Activated CD8-positive, alpha-beta T cell treated with anti-CD3 and anti-CD28 coated beads for 36 hours (primary cell): ENCODE measurements at places on chromosomes 4 and X. TPM values are rescaled to one million over a fixed set of nuclear protein-coding genes. Genes with fewer than 3 reads are reported as not detected.
A peak's percentile ranks its signal among the peaks of the same experiment; 100 is the strongest.

The STAG2 gene
- 98.4 TPM for total RNA-seq

GRCh38 chr4:146633471-146633800 lies 5.3 kb upstream of the POU4F2 start:
- no peaks in the 10 kb centered on the region for H3K36me3 ChIP-seq
- no peak overlapping the region for H3K27ac ChIP-seq
- peaks cover 73% of the 10 kb centered on the region for H3K27me3 ChIP-seq
- DNase-seq = no peak
- H3K4me3 ChIP-seq = no peak overlapping the region

- H3K4me3 ChIP-seq = no peak overlapping the region
- no peaks in the 10 kb centered on the region for H3K4me1 ChIP-seq
- no peaks in the 10 kb centered on the region for H3K36me3 ChIP-seq
- DNase-seq = no peak
- H3K27ac ChIP-seq = no peak overlapping the region
- no peaks in the 10 kb centered on the region for H3K27me3 ChIP-seq
Observed at GRCh38 chrX:139058831-139059495, 347.4 kb upstream of the FGF13 start.

DNA sequence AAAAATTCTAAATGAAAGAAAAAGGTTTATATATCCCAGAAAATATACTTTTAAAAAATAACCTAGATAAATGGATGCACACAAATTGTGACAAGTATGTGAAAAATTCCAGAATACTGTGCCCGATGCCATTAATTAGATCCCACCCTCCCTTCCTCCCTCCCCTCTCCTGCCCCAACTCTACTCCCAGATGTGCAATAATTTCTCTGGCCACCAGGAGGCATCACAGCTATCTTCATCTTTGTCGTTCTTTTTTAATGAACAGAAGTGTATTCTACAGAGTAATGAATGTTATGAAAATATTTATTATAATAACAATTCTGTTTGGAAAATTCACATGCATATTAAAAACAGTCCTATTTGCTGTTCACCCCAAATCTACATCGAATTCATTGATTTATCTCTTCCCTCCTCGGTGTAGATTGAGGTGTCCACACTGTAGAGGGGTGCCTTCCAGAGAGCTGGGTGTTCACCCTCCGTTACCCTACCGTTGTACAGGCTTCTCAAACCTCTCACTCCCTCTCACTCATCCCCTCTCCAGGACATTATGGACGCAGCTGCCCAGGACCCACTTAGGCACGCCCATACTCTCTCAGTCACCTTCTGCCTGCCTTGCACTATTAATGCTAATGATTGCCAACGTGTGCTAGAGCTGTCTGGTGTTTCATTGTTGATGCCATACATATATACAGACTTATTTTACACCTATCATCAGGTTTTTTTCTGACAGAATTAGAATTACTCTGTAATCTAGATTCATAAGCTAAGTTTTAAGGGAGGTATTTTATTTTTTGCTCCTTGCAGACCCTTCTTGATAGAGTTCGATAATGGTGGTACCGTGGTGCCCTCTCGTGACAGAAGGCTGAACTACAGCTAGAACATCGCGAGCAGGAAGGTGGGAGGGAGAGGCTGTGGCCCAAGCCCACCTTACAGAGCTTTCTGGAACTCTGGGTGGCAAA lies 14.1 kb downstream of the RAB40AL start:
- H3K27ac ChIP-seq = no peak overlapping the region
- DNase-seq = peak; percentile 72
- no peaks in the 10 kb centered on the region for H3K36me3 ChIP-seq

DNA sequence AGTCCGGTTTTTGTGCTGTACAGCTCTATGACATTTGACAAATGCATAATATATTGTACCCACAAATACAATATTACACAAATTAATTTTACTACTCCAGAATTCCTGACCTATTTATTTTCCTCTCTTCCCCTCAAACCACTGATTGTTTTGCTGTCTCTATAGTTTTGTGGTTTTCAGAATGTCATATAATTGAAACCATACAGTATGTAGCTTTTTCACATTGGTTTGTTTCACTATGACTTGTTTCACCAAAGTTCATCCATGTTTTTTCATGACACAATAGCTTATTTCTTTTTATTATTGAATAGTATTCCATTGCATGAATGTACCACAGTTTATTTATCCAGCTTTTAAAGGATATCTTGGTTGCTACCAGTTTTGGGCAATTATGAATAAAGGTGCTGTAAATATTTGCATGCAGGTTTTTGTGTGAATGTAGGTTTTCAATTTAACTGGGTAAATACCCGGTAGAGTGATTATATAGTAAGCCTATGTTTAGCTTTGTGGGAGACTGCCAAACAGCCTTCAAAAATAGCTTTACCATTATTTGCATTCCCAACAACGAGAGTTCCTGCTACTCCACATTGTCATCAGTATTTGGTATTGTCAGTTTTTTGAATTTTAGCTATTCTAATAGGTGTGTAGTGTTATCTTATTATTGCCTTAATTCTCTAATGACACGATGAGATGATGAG lies 25.9 kb downstream of the RNF175 start:
- peaks cover 10% of the 10 kb centered on the region for H3K4me1 ChIP-seq
- DNase-seq = no peak
- H3K27me3 ChIP-seq = peaks cover 7% of the 10 kb centered on the region
- no peak overlapping the region for H3K4me3 ChIP-seq
- no peaks in the 10 kb centered on the region for H3K36me3 ChIP-seq
- H3K27ac ChIP-seq = no peak overlapping the region

GRCh38 chrX:107716816-107717700 lies 58.5 kb downstream of the TSC22D3 start:
- peak overlapping the region; percentile 89 for H3K4me3 ChIP-seq
- H3K27ac ChIP-seq = peak overlapping the region; percentile 85
- no peaks in the 10 kb centered on the region for H3K27me3 ChIP-seq
- H3K36me3 ChIP-seq = peaks cover 19% of the 10 kb centered on the region

DNA sequence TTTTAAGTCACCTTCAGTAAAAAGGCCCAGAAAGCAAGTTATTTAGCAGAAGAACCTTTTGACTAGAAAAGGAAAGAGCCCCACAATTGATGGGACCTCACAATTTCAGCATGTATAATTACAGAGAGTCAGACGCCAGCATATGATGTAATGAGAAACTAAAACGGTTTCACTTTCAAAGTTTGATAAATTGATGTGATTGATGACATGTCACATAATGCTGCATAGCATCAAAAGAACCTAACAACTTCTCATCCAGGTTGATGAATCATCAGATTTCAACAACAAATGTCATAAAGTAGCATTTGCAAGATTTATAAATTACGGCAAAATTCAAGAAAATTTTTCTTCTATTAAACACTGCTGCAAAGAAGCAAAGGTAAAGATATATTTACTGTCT lies 3.9 kb upstream of the GAR1 start:
- DNase-seq = no peak
- no peak overlapping the region for H3K4me3 ChIP-seq
- no peaks in the 10 kb centered on the region for H3K27me3 ChIP-seq
- H3K36me3 ChIP-seq = peaks cover 12% of the 10 kb centered on the region
- peaks cover 9% of the 10 kb centered on the region for H3K4me1 ChIP-seq
- no peak overlapping the region for H3K27ac ChIP-seq
